GM12878 (cell line): ENCODE measurements at places on chromosomes 7 and 10. TPM values are rescaled to one million over a fixed set of nuclear protein-coding genes. Genes with fewer than 3 reads are reported as not detected.
A peak's percentile ranks its signal among the peaks of the same experiment; 100 is the strongest.

The CALHM3 gene
- 0.16 TPM in 1 of 2 replicates, not detected in the other for total RNA-seq

The UCMA gene
- not detected in 2 replicates for total RNA-seq

The TMEM270 gene
- not detected in 2 replicates for total RNA-seq

The ZNF804B gene
- total RNA-seq, result 0.03 TPM in 1 of 2 replicates, not detected in the other

The EPO gene
- total RNA-seq, result 0.16 TPM in 1 of 2 replicates, not detected in the other

The GDF2 gene
- total RNA-seq, result not detected in 2 replicates

The EZH2 gene
- 34.4 and 37.9 TPM in 2 replicates for total RNA-seq

The DNAJC30 gene
- total RNA-seq, result 13.4 and 13.5 TPM in 2 replicates

DNA sequence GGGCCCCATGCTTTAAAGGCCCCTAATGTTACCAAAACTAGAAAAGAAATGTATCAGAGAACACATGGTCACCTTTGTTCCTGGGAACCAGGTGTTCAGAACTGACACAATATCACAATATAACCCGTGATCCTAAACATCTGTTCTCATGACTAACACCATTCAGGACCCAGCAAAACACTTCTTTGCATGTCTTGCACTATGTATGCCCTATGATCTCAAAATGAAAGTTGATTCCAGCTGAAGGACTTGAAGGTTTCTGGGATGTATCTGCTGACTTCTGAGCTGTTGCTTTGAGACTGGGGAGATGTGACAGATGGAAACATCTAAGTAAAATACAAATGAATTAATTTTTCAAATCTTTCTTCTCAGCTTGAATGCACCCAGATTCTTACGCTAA lies 37.5 kb upstream of the PIK3CG start:
- H3K4me3 ChIP-seq, result no peak overlapping the region
- H3K36me3 ChIP-seq, result no peaks in the 10 kb centered on the region
- no peak overlapping the region for H3K27ac ChIP-seq
- no peak for DNase-seq
- no peaks in the 10 kb centered on the region for H3K4me1 ChIP-seq
- no peaks in the 10 kb centered on the region for H3K27me3 ChIP-seq

DNA sequence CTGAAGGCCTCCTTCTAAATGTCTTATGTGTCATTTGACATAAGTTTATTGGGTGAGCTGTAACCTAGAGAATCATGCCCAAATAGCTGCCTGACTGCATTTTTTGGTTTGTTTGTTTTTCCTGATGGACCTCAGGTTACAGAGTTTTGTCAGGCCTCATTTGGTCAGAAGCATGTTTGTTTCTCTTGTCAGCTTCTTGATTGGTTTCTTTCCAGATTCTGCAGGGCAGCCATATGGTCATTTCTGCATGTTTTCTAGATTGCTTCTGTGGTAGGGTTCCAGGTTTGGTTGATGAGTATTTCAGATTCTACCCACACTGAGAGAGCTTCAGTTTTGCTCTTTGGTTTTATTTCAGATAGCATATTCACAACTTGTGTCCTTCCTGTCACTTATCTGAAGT lies 28.0 kb downstream of the GLCCI1 start:
- DNase-seq, result no peak
- no peak overlapping the region for H3K4me3 ChIP-seq
- H3K4me1 ChIP-seq, result peaks cover 5% of the 10 kb centered on the region; the same call in 1 of the 2 replicates

GRCh38 chr7:117728890-117729624 lies 144.2 kb downstream of the CTTNBP2 start:
- no peaks in the 10 kb centered on the region for H3K4me1 ChIP-seq
- H3K4me3 ChIP-seq, result no peak overlapping the region
- H3K36me3 ChIP-seq, result no peaks in the 10 kb centered on the region
- H3K27ac ChIP-seq, result no peak overlapping the region

DNA sequence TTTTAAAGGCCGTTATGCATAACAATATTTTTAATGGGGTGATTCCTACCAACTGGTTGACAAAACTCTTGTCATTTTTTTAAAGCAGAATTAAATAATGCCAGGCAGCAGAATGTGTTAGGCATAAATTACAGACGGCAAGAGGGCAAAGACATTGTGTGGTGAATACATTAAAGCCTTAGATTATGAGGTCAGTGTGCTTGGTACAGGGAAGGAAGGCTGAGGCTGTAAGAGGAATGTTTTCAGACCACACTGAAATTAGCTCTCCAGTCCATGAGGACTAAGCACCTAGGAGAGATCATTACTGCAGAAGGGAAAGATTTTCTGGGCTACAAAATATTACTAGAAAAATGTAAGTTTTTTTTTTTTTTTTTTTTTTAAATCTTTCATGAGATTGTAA lies 312.8 kb upstream of the PRKCQ start:
- H3K27ac ChIP-seq, result no peak overlapping the region
- H3K27me3 ChIP-seq, result peaks cover 2% of the 10 kb centered on the region
- H3K36me3 ChIP-seq, result no peaks in the 10 kb centered on the region
- H3K4me3 ChIP-seq, result no peak overlapping the region
- H3K4me1 ChIP-seq, result no peaks in the 10 kb centered on the region
- DNase-seq, result no peak

DNA sequence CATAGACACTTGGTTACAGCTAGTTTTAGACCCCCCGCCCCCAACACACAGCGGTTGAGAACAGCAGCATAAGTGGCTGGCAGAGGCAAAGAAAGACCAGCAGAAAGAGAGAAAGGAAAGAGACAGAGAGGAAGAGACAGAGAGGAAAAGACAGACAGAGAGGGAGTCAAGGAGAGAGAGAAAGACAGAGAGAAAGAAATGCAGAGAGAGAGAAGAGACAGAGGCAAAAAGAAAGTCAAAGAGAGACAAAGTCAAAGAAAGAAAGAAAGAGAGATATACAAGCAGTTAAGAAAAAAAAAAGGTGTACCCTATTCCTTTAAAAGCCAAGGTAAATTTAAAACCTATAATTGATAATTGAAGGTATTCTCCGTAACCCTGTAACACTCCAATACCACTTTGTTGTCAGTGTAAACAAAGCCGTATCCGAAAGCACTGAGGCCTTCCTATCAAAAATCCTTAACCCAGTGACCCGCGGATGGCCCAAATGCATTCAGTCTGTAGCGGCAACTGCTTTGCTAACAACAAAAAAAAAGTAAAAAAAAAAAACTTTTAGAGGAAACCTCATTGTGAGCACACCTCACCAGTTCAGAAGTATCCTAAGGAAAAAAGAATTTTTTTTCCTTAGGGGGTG lies 11.9 kb upstream of the SLC12A9 start:
- no peak for DNase-seq
- H3K27me3 ChIP-seq, result no peaks in the 10 kb centered on the region
- H3K27ac ChIP-seq, result no peak overlapping the region
- H3K4me1 ChIP-seq, result no peaks in the 10 kb centered on the region; the same call in 1 of the 2 replicates
- no peak overlapping the region for H3K4me3 ChIP-seq

GRCh38 chr7:74029991-74030415 lies 2.0 kb downstream of the ELN start:
- H3K4me1 ChIP-seq, result no peaks in the 10 kb centered on the region
- H3K36me3 ChIP-seq, result no peaks in the 10 kb centered on the region
- no peak overlapping the region for H3K4me3 ChIP-seq
- DNase-seq, result no peak

GRCh38 chr10:83283151-83283550 lies 856.2 kb upstream of the GHITM start:
- H3K36me3 ChIP-seq, result no peaks in the 10 kb centered on the region
- no peak overlapping the region for H3K4me3 ChIP-seq
- no peaks in the 10 kb centered on the region for H3K27me3 ChIP-seq
- no peaks in the 10 kb centered on the region for H3K4me1 ChIP-seq
- no peak for DNase-seq

- H3K4me1 ChIP-seq, result peaks cover 50% of the 10 kb centered on the region
- peaks cover 20% of the 10 kb centered on the region for H3K36me3 ChIP-seq
- peak overlapping the region; percentile 32 for H3K27ac ChIP-seq
- no peaks in the 10 kb centered on the region for H3K27me3 ChIP-seq
- H3K4me3 ChIP-seq, result no peak overlapping the region
Observed at GRCh38 chr10:71833451-71834342, 17.4 kb downstream of the PSAP start.

- H3K36me3 ChIP-seq, result no peaks in the 10 kb centered on the region
- H3K27me3 ChIP-seq, result no peaks in the 10 kb centered on the region
- no peak overlapping the region for H3K27ac ChIP-seq
- DNase-seq, result no peak
Observed at GRCh38 chr7:18529239-18529638, 33.7 kb downstream of the HDAC9 start.

GRCh38 chr10:71554671-71555070 lies 158.0 kb downstream of the CDH23 start:
- H3K27ac ChIP-seq, result no peak overlapping the region
- H3K4me3 ChIP-seq, result no peak overlapping the region
- H3K27me3 ChIP-seq, result no peaks in the 10 kb centered on the region
- no peak for DNase-seq
- H3K4me1 ChIP-seq, result no peaks in the 10 kb centered on the region
- H3K36me3 ChIP-seq, result no peaks in the 10 kb centered on the region

DNA sequence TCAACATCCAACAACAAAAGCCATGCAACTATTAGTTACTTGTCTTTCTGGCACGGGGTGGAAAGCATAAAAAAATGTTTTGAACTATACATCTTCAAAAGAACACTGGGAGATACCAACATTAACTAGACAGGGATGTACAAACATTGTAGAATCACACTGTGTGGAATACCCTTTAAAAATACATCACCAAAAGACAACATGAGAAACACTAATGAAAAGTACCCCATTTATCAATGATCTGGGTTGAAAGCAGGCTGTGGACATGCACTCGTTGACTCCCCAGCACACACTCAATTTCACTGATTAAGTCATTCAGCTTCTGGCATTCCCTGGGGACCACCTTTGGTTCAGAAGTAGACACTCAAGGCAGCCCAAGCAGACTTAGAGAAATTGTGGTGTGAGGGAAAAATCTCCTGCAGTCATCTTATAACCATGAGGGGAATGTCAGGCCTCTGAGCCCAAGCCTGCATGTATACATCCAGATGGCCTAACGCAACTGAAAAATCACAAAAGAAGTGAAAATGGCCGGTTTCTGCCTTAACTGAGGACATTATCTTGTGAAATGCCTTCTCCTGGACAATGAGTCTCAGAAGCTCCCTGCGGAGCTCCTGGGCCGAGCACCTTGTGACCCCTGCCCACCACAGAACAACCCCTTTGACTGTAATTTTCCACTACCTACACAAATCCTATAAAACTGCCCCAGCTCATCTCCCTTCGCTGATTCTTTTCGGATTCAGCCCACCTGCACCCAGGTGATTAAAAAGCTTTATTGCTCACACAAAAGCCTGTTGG lies 53.0 kb downstream of the CACUL1 start:
- no peak overlapping the region for H3K27ac ChIP-seq
- no peaks in the 10 kb centered on the region for H3K27me3 ChIP-seq
- H3K36me3 ChIP-seq, result 0 out of 2 replicates have a peak, but pooled peaks cover 7% of the 10 kb centered on the region
- H3K4me3 ChIP-seq, result no peak overlapping the region
- peaks cover 3% of the 10 kb centered on the region; the same call in 1 of the 2 replicates for H3K4me1 ChIP-seq

DNA sequence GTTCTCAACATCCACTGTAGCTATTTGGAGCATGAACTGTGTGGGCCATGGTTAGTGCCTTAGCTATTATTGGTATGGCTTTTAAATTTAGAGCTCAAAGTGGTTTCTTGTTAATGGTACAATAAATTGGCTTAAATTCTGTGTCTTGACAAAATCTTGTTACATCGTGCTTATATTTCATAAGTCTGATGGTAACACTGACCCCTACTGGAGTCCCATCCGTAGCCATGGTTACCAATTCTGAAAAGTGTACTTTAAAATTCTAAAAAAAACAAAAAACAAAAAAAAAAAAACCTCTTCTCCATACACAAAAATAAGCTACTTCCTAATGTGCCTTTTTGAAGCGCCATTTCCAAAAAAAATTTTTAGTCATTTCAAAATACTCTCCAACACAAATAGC lies 6.4 kb upstream of the RPP30 start:
- H3K4me3 ChIP-seq, result no peak overlapping the region
- H3K4me1 ChIP-seq, result no peaks in the 10 kb centered on the region
- H3K27ac ChIP-seq, result no peak overlapping the region
- no peak for DNase-seq
- no peaks in the 10 kb centered on the region for H3K36me3 ChIP-seq
